Lung microvascular endothelial cell (primary cell): ENCODE measurements at places on chromosomes 1 and 21. TPM values are rescaled to one million over a fixed set of nuclear protein-coding genes. Genes with fewer than 3 reads are reported as not detected.

The TTC13 gene
- total RNA-seq = 7.8 and 9.7 TPM in 2 replicates

The LRRN2 gene
- 0.60 TPM in 1 of 2 replicates, not detected in the other for total RNA-seq

The KLHL12 gene
- total RNA-seq = 18.1 and 22.0 TPM in 2 replicates

The LRRC3 gene
- total RNA-seq = 0.65 and 0.99 TPM in 2 replicates

The RALGPS2 gene
- total RNA-seq = 17.9 and 19.4 TPM in 2 replicates

The COL9A2 gene
- total RNA-seq = 0.22 and 0.79 TPM in 2 replicates

The OR2T8 gene
- total RNA-seq = not detected in 2 replicates

The CELA3B gene
- under 0.01 TPM in 1 of 2 replicates, not detected in the other for total RNA-seq

The KRTAP10-7 gene
- not detected in 2 replicates for total RNA-seq

The LIN28A gene
- not detected in 2 replicates for total RNA-seq

The SIPA1L2 gene
- 3.0 and 7.2 TPM in 2 replicates for total RNA-seq

The MIXL1 gene
- under 0.01 TPM in 1 of 2 replicates, not detected in the other for total RNA-seq

The LCE3E gene
- total RNA-seq = not detected in 2 replicates

The CDA gene
- 0.65 and 1.6 TPM in 2 replicates for total RNA-seq

The GJA4 gene
- 47.2 and 60.8 TPM in 2 replicates for total RNA-seq

The TMEM269 gene
- total RNA-seq = not detected in 2 replicates

The SPRR2B gene
- total RNA-seq = not detected in 2 replicates

The CRP gene
- total RNA-seq = not detected in 2 replicates

The MASP2 gene
- total RNA-seq = not detected in 2 replicates

The EPHA2 gene
- 68.6 and 122 TPM in 2 replicates for total RNA-seq

The HNRNPU gene
- total RNA-seq = 217 and 250 TPM in 2 replicates

The ITLN2 gene
- not detected in 2 replicates for total RNA-seq

The DIPK1A gene
- total RNA-seq = 0.20 and 0.22 TPM in 2 replicates

The OR2T11 gene
- not detected in 2 replicates for total RNA-seq

The SUMO3 gene
- total RNA-seq = 68.7 and 70.0 TPM in 2 replicates

The B4GALT2 gene
- 40.1 and 41.9 TPM in 2 replicates for total RNA-seq

The PROK1 gene
- total RNA-seq = not detected in 2 replicates

The LCE2A gene
- not detected in 2 replicates for total RNA-seq

The TNFAIP8L2 gene
- total RNA-seq = 0.20 TPM in 1 of 2 replicates, not detected in the other

The UBE2U gene
- 0.20 TPM in 1 of 2 replicates, not detected in the other for total RNA-seq

The SYDE2 gene
- total RNA-seq = 3.7 and 9.3 TPM in 2 replicates

The MYOG gene
- not detected in 2 replicates for total RNA-seq

The S100A7A gene
- total RNA-seq = not detected in 2 replicates

The STIL gene
- total RNA-seq = 2.6 and 5.2 TPM in 2 replicates

The IL19 gene
- not detected in 2 replicates for total RNA-seq

The GPR37L1 gene
- under 0.01 TPM in 1 of 2 replicates, not detected in the other for total RNA-seq

The CREB3L4 gene
- 5.0 and 5.7 TPM in 2 replicates for total RNA-seq

The INTS11 gene
- 44.9 and 50.4 TPM in 2 replicates for total RNA-seq

The CD34 gene
- total RNA-seq = 14.7 and 25.9 TPM in 2 replicates

The BSND gene
- total RNA-seq = not detected in 2 replicates

The MFSD2A gene
- total RNA-seq = under 0.01 and 0.44 TPM in 2 replicates

The NEGR1 gene
- total RNA-seq = under 0.01 and 0.44 TPM in 2 replicates

The LAMC1 gene
- total RNA-seq = 240 and 248 TPM in 2 replicates

The LAPTM5 gene
- 33.8 and 66.7 TPM in 2 replicates for total RNA-seq

The HCRTR1 gene
- 1.5 and 5.4 TPM in 2 replicates for total RNA-seq
